Naive thymus-derived CD8-positive, alpha-beta T cell (primary cell): ENCODE measurements at places on chromosomes 2 and 18.

- no peak for DNase-seq
Measured at GRCh38 chr2:224196810-224197209, 157.7 kb upstream of the SERPINE2 start.

DNA sequence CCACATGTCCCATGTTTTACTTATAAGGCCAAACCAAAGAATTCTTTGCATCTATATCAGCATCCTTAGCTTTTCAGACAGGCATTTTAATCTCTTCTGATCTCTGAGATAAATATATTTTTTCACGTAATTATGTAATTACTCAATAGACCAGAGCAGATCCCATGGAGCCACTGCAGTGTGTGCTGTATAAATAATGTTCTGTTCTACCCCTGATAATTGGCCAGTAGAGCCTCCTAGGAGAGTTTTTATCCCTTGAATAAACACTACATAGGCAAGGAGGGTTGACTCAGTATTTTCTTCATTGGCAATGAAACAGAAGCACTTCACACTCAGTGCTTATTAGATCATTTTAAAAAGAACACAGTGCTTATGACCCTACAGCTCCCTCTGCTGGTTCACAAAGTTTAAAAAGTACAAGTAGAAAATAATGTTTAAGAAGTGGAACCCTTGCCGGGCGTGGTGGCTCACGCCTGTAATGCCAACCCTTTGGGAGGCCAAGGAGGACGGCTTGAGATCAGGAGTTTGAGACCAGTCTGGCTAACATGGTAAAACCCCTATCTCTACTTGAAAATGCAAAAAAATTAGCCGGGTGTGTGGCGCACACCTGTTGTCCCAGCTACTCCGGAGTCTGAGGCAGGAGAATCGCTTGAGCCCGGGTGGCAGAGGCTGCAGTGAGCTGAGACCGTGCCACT is 91.9 kb downstream of the PPP1R1C start:
- no peak for DNase-seq

- DNase-seq: no peak
Measured at GRCh38 chr2:101972621-101973434, 18.9 kb upstream of the IL1R2 start.

DNA sequence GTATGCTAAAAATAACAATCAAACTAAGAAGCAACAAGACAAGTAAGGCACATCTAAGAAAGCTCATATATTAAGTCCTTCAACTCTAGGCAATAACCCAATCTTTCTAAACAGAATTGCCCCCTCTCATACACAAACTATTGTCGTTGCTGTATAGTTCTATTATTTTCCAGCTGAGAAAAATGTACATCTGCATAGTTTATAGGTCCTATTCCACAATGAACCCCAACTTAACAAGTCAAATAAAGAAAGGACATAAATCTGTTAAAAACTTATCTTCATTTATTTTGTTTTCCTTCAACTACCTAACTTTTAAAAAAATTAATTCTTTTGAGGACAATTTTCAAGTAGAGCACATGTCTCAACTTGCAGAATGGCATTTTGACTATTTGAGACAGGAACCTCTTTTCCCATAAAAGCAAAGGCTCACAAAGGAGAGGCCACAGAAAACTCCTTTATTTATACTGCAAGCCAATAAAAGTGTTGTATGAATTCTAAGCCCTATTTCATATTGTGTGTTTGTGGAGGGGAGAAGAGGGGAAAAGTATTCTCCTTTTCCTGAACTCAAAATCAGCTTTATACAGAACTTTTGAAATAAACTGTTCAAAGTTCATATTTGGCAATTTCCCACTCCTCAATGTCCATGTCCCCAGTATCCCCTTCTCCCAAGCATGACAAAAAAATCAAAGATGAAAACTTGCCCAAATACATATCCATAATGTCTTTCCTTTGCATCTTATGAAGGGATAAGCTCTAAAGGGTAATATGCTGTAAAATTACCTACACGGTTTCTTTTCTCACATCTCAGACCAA is 37.4 kb downstream of the RTN4 start:
- DNase-seq: no peak

- no peak for DNase-seq
Measured at GRCh38 chr18:46398005-46398404, 259.0 kb downstream of the LOXHD1 start.

GRCh38 chr2:233852056-233852455 is 2.3 kb downstream of the HJURP start:
- DNase-seq: no peak

- DNase-seq: no peak
Measured at GRCh38 chr2:1047485-1047884, 96.8 kb downstream of the SNTG2 start.

DNA sequence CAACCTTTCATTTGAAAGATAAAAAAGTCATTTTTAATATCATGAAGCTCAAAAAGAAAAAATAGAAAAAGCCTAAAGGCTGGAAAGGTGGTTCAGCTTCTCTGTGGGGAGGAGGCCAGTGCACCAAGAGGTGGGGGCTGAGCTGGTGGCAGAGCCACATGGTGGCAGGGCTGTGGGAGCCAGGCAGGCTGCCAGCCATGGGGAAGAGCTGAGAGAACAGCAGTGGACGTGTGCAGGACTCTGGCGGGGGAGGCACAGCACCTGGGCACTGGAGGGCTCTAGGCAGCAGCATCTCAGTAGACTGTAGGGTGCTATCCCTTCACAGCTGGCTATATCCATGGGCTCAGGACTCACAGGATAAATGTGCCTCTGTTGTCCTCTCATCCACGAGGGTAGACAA is 47.8 kb downstream of the STK25 start:
- DNase-seq: no peak

GRCh38 chr18:58338141-58338540 is 290.8 kb downstream of the ALPK2 start:
- no peak for DNase-seq

GRCh38 chr2:233974530-233975071 is 57.4 kb downstream of the TRPM8 start:
- DNase-seq: no peak
